Fibroblast of skin of right biceps (primary cell): ENCODE measurements at places on chromosomes 3 and 15.

DNA sequence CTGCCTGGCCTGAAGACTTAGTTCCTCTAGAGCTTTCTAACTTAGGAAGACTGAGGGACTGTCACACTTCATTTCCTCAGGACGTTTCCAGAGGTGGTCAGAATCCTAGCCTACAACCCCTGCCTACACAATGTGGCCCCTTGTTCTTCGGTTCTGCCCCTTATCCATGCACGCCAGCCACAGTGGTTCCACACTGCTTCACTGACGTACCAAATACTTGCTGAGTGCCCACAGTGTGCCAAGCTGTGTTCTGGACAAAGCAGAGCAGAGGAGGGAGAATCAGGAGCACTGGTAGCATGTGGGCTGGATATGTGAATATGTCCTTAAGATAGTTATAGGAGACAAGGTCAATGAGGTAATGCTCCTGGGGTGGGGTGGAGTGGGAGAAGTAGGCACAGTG is 70.5 kb upstream of the SAMMSON start:
- no peak for DNase-seq

DNA sequence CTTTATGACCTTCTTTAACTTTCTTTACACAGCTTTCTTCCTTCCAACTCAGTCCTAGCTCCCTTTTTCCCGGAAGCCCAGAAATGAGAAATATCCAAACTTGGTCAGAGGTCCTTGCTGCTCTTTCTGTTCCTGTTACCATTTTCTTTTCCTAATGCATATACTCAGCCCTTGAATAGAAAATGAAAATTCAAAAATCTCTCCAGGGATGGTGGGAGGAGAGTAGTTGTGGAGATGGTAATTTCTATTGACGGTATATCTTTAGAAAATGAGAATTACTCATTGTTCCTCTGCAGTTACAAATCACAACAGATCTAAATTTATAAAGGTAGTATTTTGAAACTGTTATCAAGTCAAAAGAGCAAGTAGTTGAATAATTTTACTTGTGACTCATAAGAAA is 255.1 kb downstream of the NEK10 start:
- no peak for DNase-seq

DNA sequence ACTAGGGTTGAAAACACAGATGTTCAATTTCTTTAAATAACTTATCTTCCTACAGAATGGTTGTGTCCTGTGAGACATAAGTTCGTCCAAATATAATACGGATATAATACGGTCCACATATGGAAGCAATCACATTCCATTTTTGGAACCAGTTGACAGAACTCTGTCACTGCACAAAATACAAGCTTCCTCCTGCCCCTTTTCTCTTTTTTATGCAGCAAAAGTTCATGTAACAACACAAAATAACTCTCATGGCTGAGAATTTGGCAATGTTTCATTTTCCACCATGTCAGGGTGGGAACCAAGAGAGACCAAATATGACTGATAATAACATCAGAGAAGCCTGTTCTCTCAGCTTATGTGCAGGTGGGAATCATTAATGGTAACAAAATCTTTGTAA is 158.1 kb upstream of the ZNF385D start:
- no peak for DNase-seq

DNA sequence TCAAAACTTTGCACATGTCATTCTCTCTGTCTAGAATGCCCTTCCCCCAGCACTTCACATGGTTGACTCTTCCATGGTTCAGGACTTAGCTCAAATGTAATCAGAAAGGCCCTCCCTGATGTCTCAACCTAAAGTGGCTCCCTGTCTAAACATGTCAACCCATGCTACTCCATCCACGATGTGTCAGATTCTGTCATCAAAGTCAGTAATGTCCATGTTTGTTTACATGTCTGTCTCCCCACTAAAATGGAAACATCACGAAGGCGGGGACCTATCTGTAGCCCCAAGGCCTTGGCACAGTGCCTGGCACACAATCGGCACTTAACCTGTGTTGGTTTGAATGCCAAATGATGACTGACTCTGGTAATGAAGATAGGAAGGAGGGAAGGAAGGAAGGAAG is 20.8 kb upstream of the SNTN start:
- no peak for DNase-seq

DNA sequence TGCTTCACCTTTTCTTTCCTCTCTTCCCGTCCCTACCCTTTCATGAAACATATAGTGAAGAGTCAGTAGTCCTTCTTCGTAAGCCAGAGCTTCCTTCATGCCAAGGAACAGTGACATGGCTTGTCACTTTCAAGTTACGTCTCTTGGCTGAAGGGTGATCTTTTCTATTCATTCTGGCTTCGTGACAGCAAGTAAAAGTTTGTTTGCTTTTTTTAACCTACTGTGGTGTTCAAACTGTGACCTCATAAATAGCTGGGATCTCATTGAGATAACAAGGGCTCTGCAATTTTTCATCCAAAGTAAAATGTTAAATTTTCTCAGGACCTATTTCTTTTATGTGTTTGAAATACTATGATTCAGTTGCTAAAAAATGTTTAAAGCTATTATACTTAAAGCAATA is 10.5 kb downstream of the CDIN1 start:
- peak; percentile 63 for DNase-seq

DNA sequence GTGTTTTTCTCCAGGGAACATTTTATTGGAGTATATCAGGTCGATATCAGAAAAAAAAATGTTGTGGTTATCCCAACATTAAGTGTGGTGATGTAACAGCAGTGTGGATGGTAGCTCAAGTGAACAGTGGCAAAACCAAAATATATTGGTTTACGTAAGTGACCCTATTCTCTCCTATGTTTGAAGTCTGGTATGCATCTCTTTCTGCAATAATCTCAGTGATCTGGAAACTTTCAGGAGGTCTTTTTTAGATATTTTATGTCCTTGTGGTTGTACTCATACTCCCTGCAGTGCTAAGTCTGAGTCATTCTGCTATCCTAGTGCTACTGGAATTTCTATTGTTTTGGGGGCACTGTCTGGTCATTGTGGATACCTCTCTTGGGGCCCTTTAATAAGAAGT is 137.9 kb downstream of the SNRPN start:
- peak; percentile 6 for DNase-seq

DNA sequence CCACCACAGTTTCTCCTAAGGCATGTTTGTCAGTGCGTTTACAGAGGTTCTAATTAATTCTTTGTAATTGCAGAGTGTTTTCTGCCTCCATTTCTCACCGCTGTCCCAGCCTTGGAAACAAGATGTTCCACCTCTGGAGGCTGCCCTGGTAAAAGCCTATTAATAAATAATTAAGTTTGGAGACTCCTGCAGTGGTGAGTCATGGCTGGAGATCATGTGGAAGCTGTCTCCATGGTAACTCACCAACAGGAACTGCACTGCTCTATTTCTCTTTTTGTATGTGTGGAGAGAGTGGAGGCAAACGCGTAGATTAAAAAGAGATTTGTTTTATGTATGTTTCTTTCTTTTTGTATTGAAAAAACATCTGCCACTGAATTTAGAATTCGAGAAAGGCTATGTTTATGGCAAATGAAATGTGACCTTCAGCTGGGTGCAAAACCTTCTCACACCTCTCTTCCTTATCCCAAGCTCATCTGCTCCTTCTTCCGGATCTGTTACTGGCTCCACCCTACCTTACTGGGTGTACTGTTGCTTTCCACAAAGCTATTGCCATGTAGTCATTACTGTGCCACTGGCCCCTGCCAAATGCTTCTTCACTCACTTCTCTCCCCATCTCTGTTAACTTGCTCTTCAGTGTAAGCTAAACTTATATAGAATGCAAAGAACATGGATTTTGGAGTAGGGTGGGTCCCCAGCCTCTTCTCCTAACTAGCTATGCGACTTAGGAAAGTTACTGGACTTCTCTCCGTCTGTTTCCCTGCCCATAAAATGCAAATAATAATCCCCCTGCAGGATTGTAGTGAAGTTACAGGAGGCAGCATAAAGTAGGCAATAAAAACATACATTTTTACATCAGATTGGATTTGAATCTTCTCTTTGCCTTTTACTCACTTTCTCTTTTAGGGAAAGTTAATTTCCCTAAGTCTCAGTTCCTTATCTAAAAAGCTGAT is 778.5 kb downstream of the NTRK3 start:
- peak; percentile 84 for DNase-seq
